ENCODE measurements at places on chromosomes 2 and 18. TPM values are rescaled to one million over a fixed set of nuclear protein-coding genes. Genes with fewer than 3 reads are reported as not detected.

The RUFY4 gene
- total RNA-seq, result not detected

DNA sequence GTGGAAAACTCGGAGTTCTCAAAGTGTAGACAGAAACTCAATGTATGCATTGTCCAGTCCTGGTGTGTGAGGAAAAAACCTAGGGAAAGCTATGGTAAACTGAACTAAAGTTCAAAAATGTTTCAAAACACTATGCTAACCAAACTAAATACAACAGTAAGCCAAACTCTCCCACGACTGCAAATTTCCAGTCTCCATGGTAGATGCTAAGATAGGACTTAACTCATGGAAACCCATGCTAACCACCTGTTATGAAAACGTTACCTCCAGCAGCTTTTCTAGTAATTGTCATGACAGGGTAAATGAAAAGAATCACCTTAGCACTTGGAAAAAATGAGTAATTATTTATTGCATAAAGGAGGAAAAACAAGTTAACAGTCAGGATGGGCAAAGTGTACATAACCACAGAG lies 135.7 kb upstream of the EPC2 start:
- DNase-seq, result no peak
- peaks cover 7% of the 10 kb centered on the region for H3K4me1 ChIP-seq
- no peak overlapping the region for H3K27ac ChIP-seq

DNA sequence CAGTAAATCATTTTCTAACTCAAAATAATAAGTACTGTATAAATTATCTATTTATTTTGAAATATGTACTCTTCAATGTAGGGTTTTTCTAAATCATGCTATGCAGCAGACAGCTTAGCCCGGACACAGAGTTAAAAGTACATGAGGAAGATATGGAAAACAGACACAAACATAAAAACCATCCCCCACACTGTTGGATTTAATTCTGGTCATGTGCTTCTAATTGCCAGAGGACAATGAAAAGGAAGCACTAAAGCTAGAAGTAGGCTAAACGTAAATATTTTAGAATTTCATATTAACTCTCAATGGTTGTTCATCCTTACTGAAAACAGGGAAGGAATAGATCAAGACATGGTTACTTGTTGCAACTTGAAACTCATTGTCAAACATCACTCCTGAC lies 420.7 kb downstream of the ERBB4 start:
- no peak for DNase-seq
- H3K36me3 ChIP-seq, result no peaks in the 10 kb centered on the region
- H3K4me1 ChIP-seq, result no peaks in the 10 kb centered on the region
- no peaks in the 10 kb centered on the region for H3K27me3 ChIP-seq
- H3K27ac ChIP-seq, result no peak overlapping the region

DNA sequence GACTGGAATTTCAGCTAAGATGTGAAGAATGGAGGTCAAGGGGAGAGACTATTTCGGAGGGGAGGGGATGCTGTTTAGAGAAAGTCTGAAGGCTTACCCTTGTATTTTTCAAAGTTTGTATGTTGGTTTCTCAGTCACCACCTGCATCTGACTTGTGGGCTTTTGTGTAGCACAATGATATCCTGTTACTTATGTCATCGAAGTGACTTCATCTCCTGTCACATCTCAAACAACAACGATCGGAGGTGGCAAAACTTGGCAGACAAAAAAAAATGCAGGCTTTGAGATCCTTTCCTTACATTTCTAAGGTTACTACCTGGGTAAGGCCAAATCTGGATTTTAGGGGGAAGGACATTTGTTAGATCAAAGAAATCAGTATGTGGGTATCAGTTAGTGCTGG lies 11.7 kb upstream of the CXCR4 start:
- H3K4me3 ChIP-seq, result no peak overlapping the region
- H3K27me3 ChIP-seq, result no peaks in the 10 kb centered on the region
- no peak for DNase-seq
- H3K27ac ChIP-seq, result no peak overlapping the region
- peaks cover 9% of the 10 kb centered on the region for H3K4me1 ChIP-seq

DNA sequence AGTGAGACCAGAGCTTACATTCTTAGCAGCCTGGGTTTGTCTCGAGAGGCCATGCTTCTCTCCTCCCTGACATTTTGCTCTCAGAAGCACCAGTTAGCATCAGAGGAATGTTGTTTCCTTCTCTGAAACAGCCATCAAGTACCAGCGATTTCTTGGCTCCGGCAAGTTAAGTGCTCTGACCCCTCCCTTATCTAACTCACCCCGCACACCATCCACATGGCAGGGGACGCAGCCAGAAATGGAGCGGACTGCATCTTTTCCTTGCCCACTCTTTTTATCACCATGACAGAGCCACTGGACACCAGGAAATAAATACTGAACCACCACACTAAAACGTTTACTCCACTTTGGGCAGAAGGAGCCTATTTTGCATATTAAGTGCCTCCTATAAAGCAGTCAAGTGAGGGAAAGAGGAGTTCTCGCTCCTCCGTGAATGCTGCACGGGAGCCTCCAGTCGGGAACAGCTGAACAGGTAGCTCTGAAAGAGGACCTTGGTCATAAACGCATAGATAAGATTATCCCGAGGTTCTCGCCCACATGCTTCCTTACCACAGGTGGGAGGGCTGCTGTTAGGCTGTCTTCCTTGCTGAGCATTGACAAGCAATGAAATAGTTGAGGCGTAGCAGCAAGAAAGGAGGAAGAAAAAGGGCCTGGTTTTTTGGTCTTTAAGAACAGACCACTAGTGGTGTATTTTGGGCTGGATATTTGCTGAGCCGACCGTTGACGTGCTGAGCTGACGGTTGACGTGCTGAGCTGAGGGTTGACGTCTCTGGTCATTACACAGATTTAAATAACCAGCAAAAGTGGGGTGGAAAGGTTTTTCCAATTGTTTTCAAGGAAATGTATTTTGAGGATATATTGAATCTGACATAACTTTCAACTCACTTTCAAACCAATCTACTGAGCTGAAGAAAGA lies 71.4 kb upstream of the ITGB6 start:
- peaks cover 36% of the 10 kb centered on the region for H3K36me3 ChIP-seq
- H3K4me1 ChIP-seq, result peaks cover 34% of the 10 kb centered on the region
- no peaks in the 10 kb centered on the region for H3K27me3 ChIP-seq
- DNase-seq, result no peak

The ALPP gene
- total RNA-seq, result not detected

DNA sequence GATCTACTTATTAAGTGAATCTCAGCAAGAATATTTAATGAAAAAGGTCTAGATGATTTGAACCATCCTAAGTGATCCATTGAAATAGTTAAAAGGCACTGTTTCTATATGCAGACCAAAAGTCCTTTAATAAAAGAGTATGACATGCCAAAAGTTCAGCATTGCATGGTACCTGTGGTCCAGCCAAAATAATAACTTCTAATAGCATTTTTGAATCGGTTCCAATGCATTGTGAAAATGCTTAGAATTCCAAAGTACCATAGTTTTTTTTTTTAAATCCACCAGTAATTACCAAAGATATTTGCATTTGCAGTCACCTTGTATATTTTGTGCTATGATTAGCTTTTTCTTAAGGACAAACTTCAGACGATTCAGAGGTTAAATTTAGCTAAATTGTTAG lies 79.9 kb downstream of the NYAP2 start:
- no peaks in the 10 kb centered on the region for H3K4me1 ChIP-seq
- H3K27ac ChIP-seq, result no peak overlapping the region
- no peaks in the 10 kb centered on the region for H3K27me3 ChIP-seq
- no peaks in the 10 kb centered on the region for H3K36me3 ChIP-seq

The FSIP2 gene
- 0.55 TPM for total RNA-seq

- H3K27me3 ChIP-seq, result no peaks in the 10 kb centered on the region
- no peak overlapping the region for H3K4me3 ChIP-seq
- H3K4me1 ChIP-seq, result no peaks in the 10 kb centered on the region
Measured at GRCh38 chr2:209331291-209331844, 92.5 kb upstream of the MAP2 start.

The TANC1 gene
- total RNA-seq, result 62.7 TPM

The LIMS3 gene
- 4.6 TPM for total RNA-seq

GRCh38 chr2:121210691-121211090 lies 74.3 kb downstream of the TFCP2L1 start:
- H3K4me3 ChIP-seq, result no peak overlapping the region
- H3K4me1 ChIP-seq, result no peaks in the 10 kb centered on the region
- H3K27ac ChIP-seq, result no peak overlapping the region
- no peak for DNase-seq

DNA sequence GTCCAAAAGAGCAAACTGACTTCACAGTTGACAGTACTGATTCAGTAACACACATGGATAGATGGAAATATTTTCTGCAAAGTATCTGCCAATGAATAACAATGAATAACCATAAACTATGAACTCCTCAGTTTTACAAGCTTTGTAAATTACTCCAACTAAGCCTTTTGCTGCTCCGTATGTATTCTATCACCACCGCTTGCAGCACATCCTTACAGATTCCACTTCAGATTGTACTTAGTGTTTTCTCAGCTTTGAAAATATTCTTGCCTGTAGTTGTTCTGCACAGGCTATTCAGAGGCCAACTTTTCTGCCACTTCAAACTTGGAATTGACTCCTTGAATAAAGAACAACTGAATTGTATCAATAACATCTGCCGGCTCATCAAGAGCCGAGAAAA lies 36.2 kb downstream of the TLK1 start:
- H3K4me3 ChIP-seq, result no peak overlapping the region
- no peak for DNase-seq
- no peak overlapping the region for H3K27ac ChIP-seq
- no peaks in the 10 kb centered on the region for H3K36me3 ChIP-seq

- H3K36me3 ChIP-seq, result no peaks in the 10 kb centered on the region
- H3K4me3 ChIP-seq, result no peak overlapping the region
- peak overlapping the region; percentile 83 for H3K27ac ChIP-seq
- peak; percentile 81 for DNase-seq
- no peaks in the 10 kb centered on the region for H3K27me3 ChIP-seq
Measured at GRCh38 chr2:28662468-28663181, 89.0 kb upstream of the PPP1CB start.

DNA sequence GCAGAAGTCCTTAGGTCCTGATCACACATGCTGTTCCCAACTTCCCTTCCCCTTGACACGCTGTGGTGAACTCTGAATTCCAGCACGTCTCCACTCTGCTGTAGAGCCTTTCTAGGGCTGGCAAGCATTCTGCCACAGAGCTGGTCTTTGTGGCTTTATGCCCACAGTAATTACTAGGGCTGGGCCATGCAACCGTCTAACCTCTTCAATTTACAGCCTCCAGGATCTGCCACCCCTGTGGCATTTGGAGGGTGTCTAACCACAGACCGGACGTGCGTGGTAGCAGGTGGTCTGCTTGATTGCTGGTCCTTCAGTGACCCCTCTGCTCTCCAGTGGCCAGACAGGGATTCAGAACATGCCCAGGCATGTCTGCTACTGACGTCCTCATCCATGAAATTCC lies 43.1 kb upstream of the TGFA start:
- H3K4me3 ChIP-seq, result no peak overlapping the region
- H3K27ac ChIP-seq, result no peak overlapping the region
- H3K36me3 ChIP-seq, result no peaks in the 10 kb centered on the region
- no peaks in the 10 kb centered on the region for H3K27me3 ChIP-seq

GRCh38 chr18:73900106-73900835 lies 247.4 kb downstream of the FBXO15 start:
- no peak overlapping the region for H3K27ac ChIP-seq
- H3K27me3 ChIP-seq, result no peaks in the 10 kb centered on the region
- H3K4me3 ChIP-seq, result no peak overlapping the region
- H3K4me1 ChIP-seq, result no peaks in the 10 kb centered on the region

DNA sequence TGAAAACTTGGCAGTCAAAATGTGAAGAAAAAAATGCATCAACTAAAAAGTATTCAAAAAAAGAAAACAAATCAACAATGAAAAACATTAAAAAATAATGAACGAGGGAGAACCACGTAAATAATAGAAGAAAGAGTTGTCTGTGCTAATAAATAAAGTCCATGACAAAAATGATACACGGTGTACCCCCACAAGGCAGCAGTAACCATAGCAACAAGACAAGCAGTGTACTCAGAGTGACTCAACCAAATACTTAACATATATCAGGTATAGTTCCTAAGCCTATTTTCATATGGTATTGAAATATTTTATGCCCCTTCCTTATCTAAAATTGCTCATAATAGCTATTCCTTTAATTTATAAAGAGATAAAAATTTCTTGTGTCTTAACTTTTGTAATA lies 162.3 kb upstream of the TMEM200C start:
- H3K36me3 ChIP-seq, result no peaks in the 10 kb centered on the region
- no peaks in the 10 kb centered on the region for H3K27me3 ChIP-seq
- no peak overlapping the region for H3K27ac ChIP-seq
- no peaks in the 10 kb centered on the region for H3K4me1 ChIP-seq
- no peak overlapping the region for H3K4me3 ChIP-seq
- no peak for DNase-seq

GRCh38 chr18:2966560-2966959 lies 46.4 kb downstream of the LPIN2 start:
- no peaks in the 10 kb centered on the region for H3K4me1 ChIP-seq
- no peaks in the 10 kb centered on the region for H3K27me3 ChIP-seq
- DNase-seq, result no peak
- H3K27ac ChIP-seq, result no peak overlapping the region

DNA sequence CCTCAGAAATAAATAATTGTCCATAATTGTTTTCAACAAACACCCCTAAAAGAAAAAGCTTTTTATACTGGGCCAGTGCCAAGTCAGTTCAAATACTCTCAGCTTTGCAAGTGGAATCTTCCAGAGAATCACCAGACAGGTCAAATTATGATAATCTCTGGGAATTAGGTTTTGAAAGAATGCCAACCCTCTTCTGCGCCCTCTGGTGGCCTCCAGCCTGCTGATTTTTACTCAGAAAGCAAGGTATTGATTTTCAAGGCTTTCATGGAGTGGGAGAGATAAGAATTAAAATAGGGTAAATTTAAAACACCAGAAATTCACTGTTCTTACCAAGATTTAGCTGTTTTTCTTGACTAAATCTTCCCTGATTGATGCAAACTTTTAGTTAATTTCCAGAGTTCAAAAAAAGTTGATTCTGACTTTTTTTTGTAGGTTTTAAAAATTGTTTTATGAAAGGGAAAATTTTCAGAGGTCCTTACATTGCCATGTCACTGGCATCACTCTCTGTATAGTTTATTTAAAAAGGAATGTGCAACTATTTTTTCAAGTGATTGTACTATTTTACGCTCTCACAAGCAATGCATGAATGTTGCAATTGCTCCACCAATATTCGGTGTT lies 282.9 kb upstream of the TNP1 start:
- H3K36me3 ChIP-seq, result no peaks in the 10 kb centered on the region
- no peaks in the 10 kb centered on the region for H3K27me3 ChIP-seq
- H3K27ac ChIP-seq, result no peak overlapping the region
- no peak for DNase-seq
- no peaks in the 10 kb centered on the region for H3K4me1 ChIP-seq

- H3K27ac ChIP-seq, result no peak overlapping the region
- DNase-seq, result no peak
- H3K4me1 ChIP-seq, result no peaks in the 10 kb centered on the region
Measured at GRCh38 chr18:10202845-10203321, 251.6 kb upstream of the APCDD1 start.

The IL1RL1 gene
- total RNA-seq, result 8.0 TPM

The CTLA4 gene
- total RNA-seq, result not detected

The C2orf66 gene
- not detected for total RNA-seq

The RTP5 gene
- not detected for total RNA-seq

The KIF1A gene
- 9.7 TPM for total RNA-seq

The FAM124B gene
- total RNA-seq, result 1.5 TPM

Data from sigmoid colon (tissue), 7 donors.